T-helper 17 cell (primary cell): ENCODE measurements at places on chromosomes 4 and X. TPM values are rescaled to one million over a fixed set of nuclear protein-coding genes. Genes with fewer than 3 reads are reported as not detected.

TMSB15C gene
- 3.1 TPM for total RNA-seq

MAGEA4 gene
- total RNA-seq: not detected

DNA sequence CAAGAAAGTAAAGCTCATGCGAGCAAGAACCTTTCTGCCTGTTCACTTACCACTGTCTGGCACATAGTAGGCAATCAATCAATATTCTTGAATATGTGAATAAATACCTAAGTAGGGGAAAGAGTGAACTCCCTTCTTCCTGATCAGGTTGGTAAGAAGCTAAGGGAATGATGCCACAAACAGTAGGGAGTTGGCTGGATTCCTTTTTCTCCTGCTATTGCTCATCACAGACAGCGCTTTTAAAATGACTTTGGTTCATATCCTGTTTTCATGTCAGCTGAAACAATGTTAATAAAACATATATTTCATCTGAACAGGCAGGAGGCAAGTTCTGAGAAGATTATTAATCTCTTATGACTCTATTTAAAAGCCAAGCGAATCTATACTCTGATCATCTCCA, 99.2 kb downstream of the NSUN7 start:
- DNase-seq: no peak

DNA sequence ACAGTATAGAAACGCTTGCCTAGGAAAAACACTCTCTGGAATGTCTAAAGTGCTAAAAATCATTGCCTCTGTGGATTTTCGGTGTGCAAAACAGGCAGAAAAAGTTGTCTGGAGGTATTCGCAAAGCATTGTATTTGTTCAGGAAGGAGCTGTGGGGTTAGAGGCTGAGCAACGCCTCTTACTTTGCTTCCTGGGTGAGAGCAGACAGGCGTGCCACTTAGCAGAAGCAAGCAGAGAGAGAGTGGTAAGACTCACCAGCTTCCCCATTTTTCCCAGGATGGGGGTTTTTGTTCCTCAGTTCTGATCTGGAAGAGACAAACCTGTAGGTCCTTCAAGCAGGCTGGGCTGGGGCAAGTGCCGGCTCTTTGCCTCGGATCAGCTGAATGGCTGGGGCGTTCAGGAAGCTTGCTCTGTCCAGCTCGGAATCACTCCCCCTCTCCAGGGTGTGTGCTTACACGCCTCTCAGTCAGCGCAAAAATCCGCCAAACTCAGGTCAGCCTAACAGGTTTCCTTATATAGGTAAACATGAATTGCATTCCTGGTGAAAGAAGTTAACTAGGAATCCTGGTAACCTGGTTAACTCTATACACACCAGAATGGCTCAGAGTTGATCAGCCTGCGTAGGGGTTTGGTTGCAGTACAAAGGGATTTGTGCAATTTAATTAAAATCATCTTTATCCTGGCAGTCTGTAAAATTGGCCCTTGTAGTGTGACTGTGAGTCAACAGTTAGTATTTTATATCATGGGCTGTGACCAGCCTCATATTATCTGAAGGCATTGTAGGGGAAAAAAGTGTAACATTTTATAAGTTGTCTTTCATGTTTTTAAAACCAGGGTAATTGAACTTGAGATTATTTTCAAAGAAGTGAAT, 213.1 kb upstream of the MID1 start:
- no peak for DNase-seq

RIBC1 gene
- total RNA-seq: 1.5 TPM

PRDM8 gene
- 20.0 TPM for total RNA-seq

SPIN3 gene
- total RNA-seq: 9.7 TPM

DNA sequence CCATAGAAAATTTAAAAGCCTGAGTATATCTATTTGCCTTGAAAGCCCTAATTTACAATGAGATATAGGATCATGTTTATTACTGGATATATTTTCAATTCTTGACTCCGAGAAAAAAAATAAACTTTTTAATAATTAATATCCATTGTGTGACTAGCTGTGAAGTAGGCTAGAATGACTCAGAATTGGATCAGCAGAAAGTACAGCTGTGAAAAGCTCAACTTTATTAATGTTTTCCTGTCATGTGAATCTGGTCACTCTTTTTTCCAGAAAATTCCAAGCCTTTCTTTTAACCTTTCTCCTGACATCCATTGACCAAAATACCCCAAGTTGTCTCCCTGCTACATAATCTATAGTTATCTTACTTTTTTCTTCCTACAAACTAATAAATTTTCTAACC, 171.8 kb upstream of the PACRGL start:
- DNase-seq: no peak

GRCh38 chr4:30881985-30882384, 161.8 kb downstream of the PCDH7 start:
- no peak for DNase-seq

IL1RAPL1 gene
- not detected for total RNA-seq

DNA sequence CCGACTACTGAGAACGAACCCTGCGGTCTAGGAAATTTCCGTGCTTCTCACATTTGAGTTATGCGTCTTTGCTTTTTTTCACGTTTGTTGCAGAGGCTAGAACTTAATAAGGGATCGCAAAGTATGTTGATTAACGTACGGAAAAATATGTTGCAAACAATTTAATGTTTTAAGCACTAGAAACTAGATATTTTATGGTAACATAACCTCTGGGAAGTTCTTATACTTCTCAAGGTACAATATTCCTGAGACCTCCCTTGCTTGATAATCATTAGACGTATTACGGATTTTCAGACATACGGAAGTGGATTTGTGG, 639 bp upstream of the PRDM5 start:
- DNase-seq: no peak

- DNase-seq: no peak
These were observed 12.4 kb downstream of the BOD1L1 start for GRCh38 chr4:13615161-13615560.

DNA sequence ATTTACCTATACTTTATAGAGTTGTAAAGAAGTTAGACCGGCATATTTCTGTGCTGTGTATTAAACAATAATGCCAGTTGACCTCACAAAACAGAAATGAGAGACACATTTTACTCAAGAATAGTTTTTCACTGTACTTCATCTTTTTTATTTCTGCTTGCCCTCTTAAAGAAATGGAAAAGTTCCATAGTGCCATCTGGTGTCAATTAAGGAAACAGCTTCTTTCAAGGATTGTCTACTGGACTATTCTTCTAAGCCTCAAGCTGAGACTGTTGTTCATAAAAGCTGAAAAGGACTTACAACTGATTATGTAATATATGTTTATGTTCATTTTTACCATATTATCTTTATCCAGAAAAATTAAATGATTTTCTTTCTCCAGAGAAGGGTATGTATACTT, 1523.7 kb downstream of the ARAP2 start:
- no peak for DNase-seq

DNA sequence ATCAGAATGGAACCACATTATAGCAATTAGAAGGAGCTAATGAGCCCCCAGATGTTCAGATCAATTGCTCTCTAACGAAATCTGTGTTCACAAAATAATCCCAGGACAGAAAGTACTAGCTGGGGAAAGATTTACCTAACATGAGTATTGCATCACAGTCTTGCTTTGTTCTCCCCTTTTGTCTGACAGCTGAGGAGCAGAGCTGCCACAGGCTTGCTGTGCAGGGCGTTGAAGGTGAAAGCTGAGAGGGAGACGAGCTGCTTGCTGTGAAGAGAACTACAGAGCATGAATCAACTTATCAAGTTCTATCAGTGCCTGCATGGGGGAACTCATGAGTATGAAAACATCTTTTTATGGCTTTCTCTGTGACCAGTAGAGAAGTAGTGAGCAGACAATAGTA, 441.2 kb downstream of the CENPC start:
- no peak for DNase-seq

DNA sequence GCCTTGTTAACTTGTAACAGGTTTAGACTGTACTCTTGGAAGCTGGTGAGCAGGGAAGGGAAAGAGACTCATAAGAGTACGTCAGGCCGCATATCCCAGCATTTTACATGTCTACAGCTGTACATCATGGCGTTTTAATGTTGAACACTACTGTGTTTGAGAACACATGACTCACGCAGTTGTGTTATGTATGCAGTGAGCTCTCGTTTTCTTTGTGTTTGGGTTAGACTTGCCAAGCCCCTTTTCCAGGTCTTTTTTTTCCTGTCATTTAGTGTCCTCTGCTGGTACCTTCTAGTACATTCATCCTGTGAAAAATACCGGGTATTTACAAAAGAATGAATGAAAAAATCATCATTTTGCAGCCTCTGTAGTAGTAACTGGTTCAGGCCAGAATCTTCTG, 35.3 kb downstream of the SMS start:
- no peak for DNase-seq

PPEF1 gene
- total RNA-seq: 0.39 TPM

DNA sequence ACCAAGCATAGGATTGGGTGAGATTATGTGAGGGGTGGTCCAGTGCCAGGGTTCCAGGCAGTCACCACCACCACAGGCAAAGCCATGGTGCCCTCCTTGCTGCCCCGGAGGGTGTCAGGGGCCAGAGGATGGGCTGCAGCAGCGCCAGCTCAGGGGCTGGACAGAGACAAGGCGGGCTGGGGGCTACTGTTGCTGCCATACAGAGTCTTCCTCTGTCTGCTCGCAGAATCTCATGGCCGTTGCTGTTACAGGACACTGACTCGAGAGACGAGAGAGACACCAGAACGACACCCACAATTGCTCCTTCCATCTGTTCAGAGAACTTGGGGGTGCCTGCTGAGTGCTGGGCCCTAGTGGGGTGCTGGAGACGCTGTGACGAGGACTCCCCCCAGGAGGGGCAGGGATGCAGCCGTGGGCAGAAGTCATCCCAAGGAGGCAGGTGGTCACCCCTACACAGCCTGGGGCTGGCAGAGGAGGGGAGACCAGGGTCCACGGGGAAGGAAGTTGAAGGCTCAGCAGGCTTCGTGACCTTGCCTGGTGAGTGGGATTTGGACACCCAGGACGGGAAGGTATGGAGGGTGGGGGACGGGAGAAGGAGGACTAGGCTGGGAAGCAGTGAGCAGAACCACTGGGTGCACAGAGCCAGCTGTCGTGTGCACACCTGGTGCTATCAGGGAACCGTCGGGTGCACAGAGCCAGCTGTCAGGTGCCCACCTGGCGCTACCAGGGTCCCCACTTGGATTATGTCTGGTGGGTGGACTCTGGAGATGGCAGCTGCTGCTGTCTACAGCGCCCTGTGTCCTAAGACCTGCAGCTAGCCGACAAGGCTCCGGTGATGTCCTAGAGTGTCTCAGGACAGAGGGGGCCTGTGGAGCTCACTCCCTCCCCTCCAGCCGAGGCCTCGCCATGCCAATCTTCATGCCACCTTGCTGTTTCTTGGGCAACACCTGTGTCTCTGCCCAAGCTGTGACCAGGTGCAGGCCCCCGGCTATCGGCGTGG, 43.9 kb upstream of the HMX1 start:
- DNase-seq: no peak
